ENCODE measurements at places on chromosomes 5 and 9. TPM values are rescaled to one million over a fixed set of nuclear protein-coding genes. Genes with fewer than 3 reads are reported as not detected.

GRCh38 chr5:87020099-87020934, 247.4 kb upstream of the RASA1 start:
- H3K4me3 ChIP-seq: no peak overlapping the region
- DNase-seq: peak; percentile 57
- H3K27me3 ChIP-seq: no peaks in the 10 kb centered on the region
- no peaks in the 10 kb centered on the region for H3K36me3 ChIP-seq
- no peak overlapping the region for H3K27ac ChIP-seq

The TRPM3 gene
- total RNA-seq: 0.21 TPM

DNA sequence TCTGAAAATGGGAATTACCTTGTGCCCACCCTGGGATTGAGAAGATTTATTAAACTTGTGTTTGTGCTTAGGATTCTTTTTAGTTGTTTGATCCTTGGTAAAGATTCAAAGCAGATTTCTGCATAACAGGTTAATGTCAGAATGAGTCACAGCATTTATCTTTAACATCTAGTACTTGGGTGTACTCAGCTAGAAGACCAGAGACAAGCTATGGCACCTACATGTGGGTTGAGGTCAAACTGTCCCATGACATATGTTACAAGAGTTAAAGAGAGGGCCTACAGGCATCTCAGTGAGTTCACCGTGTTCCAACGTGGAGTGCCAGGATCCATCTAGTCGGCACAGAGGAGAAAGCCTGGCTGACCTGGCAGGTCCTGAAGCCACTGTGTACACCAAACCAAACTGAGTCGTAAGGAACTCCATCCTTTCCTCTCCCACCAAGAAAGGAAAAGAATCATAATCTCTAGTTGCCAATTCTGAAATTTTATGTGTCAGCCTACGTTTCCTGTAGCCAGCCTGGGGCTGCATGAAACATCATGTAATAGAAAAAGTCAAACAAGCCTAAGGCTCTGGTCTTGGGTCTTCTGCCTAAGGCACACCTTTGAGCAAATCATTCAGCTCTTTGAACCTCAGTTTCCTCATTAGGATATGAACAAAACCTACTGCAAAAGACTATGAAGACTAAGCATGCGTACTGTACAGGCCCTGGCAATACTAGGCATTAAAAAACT, 73.7 kb downstream of the RCL1 start:
- no peak overlapping the region for H3K4me3 ChIP-seq
- no peaks in the 10 kb centered on the region for H3K4me1 ChIP-seq
- H3K27ac ChIP-seq: no peak overlapping the region
- DNase-seq: no peak
- H3K36me3 ChIP-seq: peaks cover under 1% of the 10 kb centered on the region
- no peaks in the 10 kb centered on the region for H3K27me3 ChIP-seq

- H3K4me3 ChIP-seq: no peak overlapping the region
- no peaks in the 10 kb centered on the region for H3K36me3 ChIP-seq
- H3K27ac ChIP-seq: no peak overlapping the region
- H3K4me1 ChIP-seq: peaks cover 29% of the 10 kb centered on the region
- no peaks in the 10 kb centered on the region for H3K27me3 ChIP-seq
Measured at GRCh38 chr9:105127863-105128220, 116.6 kb upstream of the SLC44A1 start.

DNA sequence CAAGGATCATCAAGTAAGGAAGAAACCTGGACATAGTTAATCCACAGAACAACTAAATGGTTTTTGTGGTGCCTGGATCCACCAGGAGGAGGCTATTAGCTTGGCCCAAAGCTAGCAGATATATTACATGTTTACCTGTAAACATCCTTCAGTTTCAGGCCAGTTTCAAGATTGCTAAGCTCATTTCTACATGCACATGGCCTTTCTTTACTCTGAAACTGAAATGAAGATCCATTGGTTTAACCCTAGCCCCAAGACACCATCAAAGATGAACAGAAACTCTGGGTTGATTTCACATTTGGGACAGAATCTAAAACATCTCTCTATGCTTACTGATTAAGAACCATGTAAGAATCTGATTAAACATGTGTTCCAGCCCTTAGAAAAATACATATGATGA, 611.8 kb downstream of the TLE1 start:
- no peak overlapping the region for H3K27ac ChIP-seq
- DNase-seq: no peak
- H3K36me3 ChIP-seq: no peaks in the 10 kb centered on the region
- H3K4me1 ChIP-seq: no peaks in the 10 kb centered on the region
- no peak overlapping the region for H3K4me3 ChIP-seq

The OBP2B gene
- not detected for total RNA-seq

GRCh38 chr5:170536525-170536924, 32.7 kb downstream of the KCNIP1 start:
- H3K36me3 ChIP-seq: no peaks in the 10 kb centered on the region
- no peak for DNase-seq
- H3K27me3 ChIP-seq: no peaks in the 10 kb centered on the region

The SMIM33 gene
- total RNA-seq: not detected

- H3K27me3 ChIP-seq: no peaks in the 10 kb centered on the region
- peak; percentile 25 for DNase-seq
- no peaks in the 10 kb centered on the region for H3K36me3 ChIP-seq
- no peak overlapping the region for H3K27ac ChIP-seq
Measured at GRCh38 chr9:93645149-93645889, 68.9 kb downstream of the PHF2 start.

DNA sequence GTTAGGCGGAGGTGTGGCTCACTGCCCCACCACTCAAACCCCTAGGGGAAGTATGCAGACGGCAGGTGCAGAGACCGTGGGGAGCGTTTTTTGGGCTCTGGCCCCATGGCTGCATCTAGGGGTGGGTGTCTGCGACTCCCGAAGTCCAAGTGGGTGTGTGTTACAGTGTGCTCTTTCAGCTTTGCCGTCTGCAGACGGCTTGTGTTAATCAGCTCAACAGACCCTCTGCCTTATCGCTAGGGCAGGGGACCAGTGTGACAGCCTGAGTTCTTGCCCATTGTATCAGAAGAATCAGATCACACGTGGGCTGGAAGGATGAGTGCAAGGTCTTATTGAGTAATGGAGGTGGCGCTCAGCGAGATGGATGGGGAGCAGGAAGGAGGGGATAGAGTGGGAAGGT, 162.8 kb downstream of the ENC1 start:
- H3K27me3 ChIP-seq: no peaks in the 10 kb centered on the region
- no peak overlapping the region for H3K4me3 ChIP-seq
- DNase-seq: no peak
- H3K36me3 ChIP-seq: no peaks in the 10 kb centered on the region

The C7 gene
- 376 TPM for total RNA-seq

The PTGDS gene
- total RNA-seq: 133 TPM

- H3K4me1 ChIP-seq: peaks cover 31% of the 10 kb centered on the region
- H3K27ac ChIP-seq: no peak overlapping the region
- H3K36me3 ChIP-seq: no peaks in the 10 kb centered on the region
- no peaks in the 10 kb centered on the region for H3K27me3 ChIP-seq
Measured at GRCh38 chr9:111959468-111960359, 63.1 kb downstream of the UGCG start.

GRCh38 chr9:130974697-130975096, 34.3 kb upstream of the LAMC3 start:
- H3K4me3 ChIP-seq: no peak overlapping the region
- H3K36me3 ChIP-seq: no peaks in the 10 kb centered on the region
- H3K27ac ChIP-seq: no peak overlapping the region
- H3K27me3 ChIP-seq: peaks cover 57% of the 10 kb centered on the region
- DNase-seq: no peak

The TAF11L5 gene
- total RNA-seq: not detected
